ENCODE measurements at places on chromosomes 4 and X. TPM values are rescaled to one million over a fixed set of nuclear protein-coding genes. Genes with fewer than 3 reads are reported as not detected.

DNA sequence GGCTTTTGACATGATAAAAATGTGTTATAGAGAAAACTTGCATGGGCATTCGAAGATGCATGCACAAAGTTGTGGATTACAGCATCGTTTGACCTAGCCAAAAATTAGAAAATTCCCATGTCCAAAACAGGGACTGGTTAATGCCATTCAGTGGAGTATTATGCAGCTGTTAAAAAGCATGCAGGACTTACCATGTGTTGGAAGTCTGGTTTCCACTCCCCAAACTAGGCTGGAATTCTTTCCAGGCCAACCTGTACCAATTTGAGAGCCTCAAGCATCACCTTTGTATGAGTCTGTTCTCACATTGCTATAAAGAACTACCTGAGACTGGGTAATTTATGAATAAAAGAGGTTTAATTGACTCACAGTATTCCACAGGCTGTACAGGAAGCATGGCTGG, 45.9 kb upstream of the MTM1 start:
- DNase-seq, result no peak

GRCh38 chr4:13922459-13922858, 294.9 kb upstream of the BOD1L1 start:
- no peak for DNase-seq

DNA sequence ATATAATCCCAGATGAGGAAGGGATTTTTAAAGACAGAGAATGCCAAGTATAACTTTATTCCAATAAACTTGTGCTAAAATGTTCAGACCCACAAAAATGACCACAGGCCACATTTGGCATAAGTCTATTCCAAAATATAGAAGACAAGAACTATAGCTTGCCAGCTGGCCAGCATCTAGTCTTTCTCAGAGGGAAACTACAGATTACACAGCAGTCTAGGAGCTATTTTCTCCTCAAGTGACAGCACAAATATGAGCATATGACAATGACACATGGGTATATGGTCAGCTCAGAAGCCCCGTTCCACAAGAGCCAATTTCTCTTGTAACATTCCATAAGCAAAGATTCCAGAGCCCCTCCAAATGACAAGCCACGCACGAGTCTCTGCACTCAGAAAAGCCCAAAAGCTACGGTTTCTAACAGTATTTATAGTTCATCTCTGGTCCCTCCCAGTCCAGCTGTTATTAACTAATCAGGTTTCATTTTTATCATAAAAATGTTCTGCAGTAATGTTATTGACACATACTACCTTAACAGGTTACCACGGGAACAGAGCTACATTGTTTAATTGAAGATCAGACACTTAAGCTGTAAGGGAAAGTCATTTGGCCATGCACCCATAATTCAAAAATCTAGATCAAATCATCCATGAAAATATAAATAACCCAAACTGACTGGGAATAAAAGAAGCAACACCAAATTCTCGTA, 70.3 kb downstream of the RAB28 start:
- peak; percentile 25 for DNase-seq

CYTL1 gene
- 9.6 TPM for total RNA-seq

RIPPLY1 gene
- total RNA-seq, result not detected

DNA sequence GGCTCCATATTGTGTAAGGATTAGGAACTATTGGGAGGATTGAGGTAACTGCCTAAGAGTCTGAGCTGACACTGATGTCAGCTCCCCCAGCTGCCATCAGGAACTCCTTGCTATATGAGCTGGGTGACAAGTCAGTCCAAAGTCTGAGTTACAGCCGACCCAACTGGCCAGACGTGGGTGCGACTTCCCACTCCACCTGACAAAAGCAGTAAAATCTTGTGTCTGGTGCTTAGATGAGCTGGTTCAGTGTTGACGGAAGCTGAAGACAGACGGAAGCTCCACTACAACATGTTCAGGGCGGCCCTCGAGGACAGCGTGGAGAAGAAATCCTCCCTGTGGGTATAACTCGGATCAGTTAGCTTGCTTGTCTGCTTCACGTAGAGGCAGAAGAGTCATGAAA, 22.8 kb upstream of the NAT8L start:
- DNase-seq, result no peak

GRCh38 chr4:41424522-41424921, 113.4 kb upstream of the LIMCH1 start:
- peak; percentile 46 for DNase-seq

All from astrocyte (in vitro differentiated cells and primary cell).